ENCODE measurements at places on chromosomes 6 and 20. TPM values are rescaled to one million over a fixed set of nuclear protein-coding genes. Genes with fewer than 3 reads are reported as not detected.

DNA sequence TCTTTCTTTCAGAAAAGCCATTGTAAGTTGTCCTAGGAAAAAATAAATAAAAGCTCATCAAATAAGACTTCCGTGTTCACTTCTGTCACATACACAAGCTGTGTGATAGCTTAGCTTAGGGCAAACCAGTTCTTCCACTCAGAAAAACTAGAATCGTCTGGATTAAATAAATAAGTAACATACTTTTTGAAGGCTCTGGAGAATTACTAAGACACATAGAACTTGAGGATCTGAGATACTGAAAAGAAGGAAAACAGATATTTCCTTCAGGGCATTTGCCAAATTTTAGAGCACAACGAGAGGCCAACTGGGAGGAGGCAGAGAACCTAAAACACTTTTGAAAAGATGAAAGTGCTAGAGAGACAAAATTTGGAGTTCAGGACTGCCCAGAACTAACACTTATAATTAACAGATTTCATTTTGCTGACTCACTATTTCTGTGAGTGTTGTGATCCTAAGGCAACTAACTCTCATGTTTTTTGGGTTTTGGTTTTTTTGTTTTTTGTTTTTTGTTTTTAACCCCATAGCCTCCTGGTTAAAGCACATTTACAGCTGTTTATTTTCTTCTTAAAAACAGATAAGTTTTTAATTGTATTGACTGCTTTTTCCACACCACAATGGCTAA is 38.7 kb upstream of the THEMIS start:
- DNase-seq = no peak

BMP7 gene
- total RNA-seq = not detected

GRCh38 chr20:60372275-60372674 is 414.1 kb downstream of the CDH26 start:
- DNase-seq = no peak

DNA sequence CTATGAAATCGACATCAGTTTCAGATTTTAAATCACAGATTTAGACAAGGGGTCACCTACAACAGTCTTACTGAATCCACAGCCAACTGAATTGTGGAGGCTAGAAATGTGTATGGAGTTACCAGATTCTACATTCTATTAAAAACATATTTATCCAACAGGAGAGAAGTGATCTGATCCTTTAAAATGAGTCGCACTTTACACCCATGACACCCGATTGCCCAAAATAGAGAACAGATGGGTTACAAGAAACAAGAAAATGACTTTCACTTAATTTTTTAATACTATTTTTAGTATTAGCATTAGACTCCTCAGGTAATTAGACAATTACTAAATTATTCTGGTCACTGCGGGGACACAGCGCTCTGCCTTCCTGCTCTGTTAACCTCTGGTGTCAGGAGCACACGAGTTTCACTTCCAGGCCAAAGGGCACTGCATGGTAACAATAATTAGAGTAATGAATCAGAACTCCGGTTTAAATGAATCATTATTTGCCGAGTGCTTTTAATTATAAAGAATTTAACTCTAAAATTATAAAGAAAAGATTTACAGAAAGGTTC is 108.6 kb downstream of the ATP9A start:
- no peak for DNase-seq

OXT gene
- not detected for total RNA-seq

DNA sequence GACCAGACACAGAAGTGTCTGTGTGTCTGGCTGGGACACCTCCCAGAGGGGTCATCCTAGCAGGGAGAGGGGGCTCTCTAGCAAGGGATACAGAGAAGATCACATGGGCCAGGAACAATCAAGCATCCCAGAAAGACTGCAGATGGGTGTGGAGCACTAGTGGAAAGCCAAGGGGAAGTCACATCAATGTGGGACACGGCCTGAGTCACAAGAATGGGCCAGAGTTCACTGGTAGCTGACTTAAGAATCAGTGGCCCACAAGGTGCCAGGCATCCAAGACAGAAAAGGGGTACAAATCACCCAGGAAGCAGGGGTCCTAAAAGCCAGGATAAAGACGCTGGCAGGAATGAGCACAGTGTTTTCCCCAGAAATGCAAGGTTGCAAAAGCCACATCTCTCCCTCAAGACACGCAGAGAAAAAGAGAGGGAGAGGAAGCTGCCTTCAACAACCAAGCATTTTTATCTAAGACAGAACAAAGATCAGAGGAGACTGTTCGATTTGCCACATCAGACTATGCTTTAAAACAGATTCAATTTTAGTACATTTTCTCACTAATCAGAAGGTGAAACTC is 113.6 kb upstream of the DST start:
- DNase-seq = no peak

GRCh38 chr20:34042262-34042661 is 48.6 kb downstream of the RALY start:
- no peak for DNase-seq

GRCh38 chr6:39044181-39044580 is 4.4 kb upstream of the GLP1R start:
- DNase-seq = no peak

GRCh38 chr20:4886771-4887527 is 114.4 kb downstream of the SLC23A2 start:
- no peak for DNase-seq

DNA sequence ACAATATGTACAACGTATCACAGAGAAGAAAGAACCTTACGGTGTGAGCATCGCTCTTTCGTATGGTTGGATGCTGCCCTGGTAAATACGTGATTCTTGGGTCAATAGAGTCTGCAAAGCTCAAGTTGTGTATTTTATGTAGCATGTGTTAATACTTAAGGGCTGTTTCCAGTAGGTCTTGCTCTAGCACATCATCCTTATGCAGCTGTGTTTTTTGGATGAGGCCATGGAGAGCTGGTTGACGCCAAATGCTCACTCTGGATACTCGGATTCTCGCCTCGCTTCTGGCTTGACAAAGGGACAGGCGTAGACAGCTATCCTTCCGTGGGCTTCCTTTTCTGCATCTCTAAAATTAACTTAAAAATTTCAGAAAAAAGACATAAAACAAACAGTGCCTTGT is 38.9 kb downstream of the SNRNP48 start:
- DNase-seq = no peak

DNA sequence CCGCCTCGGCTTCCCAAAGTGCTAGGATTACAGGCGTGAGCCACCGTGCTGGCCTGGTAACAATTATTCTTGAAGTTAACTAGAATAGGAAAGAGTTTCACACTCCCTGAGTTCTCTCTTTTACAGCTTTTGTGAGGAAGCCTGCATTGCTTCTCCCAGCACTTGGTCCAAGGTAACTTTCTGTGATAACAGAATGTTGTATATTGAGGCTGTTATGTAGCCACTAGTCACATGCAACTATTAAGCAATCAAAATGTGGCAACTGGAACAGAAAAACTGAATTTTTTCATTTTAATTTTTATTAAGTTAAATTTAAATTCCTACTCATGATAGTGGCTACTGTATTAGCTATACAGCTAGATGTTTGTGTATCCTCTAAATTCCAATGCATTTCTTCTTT is 2.5 kb downstream of the TRIM38 start:
- no peak for DNase-seq

GRCh38 chr6:149563203-149563927 is 2.8 kb upstream of the GINM1 start:
- no peak for DNase-seq
